ENCODE measurements at places on chromosomes 3 and 15. TPM values are rescaled to one million over a fixed set of nuclear protein-coding genes. Genes with fewer than 3 reads are reported as not detected.

DNA sequence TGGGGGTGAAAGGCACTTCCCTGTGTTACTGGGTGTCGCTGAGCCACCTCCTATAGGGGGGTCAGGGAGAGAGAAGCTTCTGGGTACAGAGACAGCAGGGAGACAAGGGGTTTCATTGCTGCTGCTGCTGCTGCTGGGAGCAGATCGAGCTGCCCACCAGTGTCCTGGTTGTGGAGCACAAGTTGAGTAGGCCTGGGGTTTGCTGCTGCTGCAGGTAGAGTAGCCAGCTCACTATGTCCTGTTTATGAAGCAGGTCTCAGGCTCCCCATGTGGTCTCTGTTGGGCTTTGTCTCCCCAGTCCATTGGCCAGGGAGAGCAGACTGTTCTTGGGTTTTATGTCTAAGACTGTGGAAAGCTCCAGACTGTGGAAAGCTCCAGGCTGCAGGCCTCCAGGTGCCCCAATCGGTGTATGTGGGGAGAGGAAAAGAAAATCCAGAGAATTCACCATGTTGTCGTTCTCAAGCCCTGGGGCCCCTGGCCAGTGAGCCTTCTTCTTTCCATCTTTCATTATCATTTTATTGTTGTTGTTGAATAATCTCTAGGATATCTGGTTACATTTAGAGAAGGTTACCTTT, 157.8 kb downstream of the ADAMTS17 start:
- no peak for DNase-seq

DNA sequence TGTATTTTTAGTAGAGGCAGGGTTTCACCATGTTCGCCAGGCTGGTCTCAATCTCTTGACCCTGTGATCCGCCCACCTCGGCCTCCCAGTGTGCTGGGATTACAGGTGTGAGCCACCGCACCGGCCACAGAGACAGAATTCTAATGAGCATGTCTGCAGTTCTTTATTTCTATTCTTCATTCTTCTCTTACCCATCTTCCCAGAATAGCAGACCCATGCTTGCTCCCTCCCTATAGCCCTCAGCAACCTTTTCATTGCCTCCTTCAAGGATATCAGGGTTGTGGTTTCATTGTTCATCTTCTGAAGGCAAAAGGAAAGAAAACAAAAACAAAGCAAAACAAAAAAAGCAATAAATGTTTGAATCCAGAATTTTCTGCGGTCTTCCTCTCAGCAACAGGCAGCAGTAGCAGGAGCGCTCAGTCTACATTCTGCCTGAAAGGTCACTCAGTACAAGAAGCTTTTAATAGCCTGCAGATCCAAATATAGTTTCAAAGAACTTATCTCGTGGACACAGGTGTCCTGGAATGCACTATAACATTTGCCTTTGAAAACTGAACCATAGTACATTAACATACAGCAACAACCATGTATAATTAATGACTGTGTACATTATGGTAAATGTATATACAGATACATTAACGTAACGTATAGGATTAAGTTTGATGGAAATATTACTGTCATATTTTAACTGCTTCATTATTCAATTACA, at the start of gene SMCO1:
SMCO1 (minus strand) TSS at position 434 of the 709 bp plus-strand sequence; CDS start at position 297, 137 bp downstream.
- no peak for DNase-seq

DNA sequence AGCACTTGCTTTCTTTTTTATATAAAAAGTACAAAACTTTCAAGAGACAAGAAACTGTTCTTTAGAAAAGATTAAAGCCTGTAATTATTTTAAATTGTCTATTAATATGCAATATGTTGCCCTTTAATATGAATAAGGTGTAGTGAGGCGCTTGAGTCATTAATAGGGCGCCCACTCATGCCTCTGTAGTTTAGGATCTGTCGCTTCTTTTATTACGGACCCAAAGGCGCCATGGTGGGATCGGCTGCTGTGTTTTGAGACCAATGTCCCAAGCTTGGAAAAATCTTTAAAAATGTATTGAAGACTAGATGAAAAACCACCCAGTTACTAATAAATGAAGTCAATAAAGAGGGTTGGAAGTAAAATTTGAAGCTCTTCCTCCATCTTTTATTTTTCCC, 259.5 kb upstream of the MEIS2 start:
- DNase-seq, result no peak

DNA sequence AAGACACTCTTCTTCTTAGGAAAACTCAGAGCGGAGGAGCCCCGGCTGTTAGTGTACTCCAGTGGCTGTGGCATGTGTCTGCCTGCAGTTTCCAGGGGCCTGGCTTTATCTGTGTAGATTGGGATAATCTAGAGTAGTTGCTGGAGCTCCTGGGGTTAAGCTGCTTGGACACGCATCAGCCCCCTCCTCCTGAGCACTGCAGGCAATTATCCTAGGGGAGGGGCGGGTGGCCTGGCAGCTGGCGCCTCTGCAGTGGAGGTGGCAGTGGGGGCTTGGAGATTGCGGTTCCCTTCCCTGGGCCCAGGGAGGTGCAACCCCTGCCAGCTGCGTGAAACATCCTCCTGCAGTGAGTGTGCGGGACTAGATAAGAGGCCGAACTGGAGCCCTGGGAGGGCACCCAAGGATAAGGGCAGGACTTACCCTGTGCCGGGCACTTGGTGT, 68.2 kb downstream of the EFCAB12 start:
- no peak for DNase-seq

DNA sequence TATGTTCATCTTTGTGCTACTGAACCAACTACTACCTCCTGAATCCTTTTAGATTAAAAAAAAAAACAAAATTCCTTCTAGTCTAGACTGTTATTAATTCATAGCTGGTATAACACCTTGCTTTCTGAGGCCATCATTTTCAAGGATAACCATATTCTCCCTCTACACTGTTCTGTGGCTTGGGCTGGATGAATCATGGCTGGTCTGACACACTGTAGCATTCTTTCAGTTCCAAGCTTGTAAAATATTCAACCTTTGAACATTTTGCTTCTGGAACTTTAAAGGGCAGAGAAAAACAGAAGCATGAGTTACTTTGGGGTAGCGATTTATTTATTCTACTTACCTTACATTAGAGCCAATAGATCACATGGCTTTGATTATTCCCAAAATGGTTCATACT, 7.6 kb downstream of the HSPBAP1 start:
- DNase-seq, result no peak

DNA sequence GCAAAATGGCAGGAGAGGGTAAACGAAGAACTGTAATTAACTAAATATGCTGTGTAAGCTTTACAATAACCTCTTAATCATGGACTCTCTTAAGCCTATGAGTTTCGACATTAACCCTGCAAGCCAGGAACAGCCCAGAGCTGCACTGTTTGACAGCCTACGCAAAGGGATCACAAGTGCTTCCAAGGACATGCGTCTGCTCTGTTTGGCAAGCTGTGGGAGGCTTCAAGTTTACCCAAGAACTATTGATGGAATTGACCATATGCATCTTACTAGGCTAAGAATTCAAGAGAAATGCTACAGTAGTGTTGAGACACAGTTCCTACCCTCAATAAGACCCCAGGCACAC, 66.0 kb downstream of the PDZRN3 start:
- DNase-seq, result no peak

DNA sequence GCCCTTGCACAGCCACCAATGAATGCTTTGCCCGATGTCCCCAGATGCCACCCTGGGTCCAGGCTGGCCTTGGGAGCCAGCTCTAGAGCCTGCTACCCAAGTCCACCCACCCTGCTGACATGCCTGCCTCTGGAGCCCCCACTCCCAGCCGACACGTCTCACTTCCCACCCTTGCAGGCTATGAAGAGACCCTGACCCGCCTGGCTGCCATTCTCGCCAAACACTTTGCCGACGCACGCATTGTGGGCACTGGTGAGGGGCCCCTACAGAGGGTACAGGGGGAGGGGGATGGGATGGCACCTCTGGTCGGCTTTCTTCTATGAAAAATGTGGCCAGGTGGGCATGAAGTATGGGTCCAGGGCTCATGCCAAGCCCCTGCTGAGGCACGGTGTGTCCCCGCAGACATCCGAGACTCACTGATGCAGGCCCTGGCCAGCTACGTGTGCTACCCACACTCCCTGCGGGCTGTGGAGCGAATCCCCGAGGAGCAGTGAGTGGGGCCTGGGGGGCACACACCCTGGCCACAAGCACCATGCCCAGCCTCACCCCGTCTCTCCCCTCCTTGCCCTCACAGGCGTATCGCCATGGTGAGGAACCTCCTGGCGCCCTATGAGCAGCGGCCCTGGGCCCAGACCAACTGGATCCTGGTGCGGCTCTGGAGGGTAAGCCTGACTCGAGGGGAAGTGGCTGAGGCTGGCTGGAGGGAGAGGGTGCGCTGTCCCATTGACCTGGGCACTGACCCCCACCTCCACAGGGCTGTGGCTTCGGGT, 6.0 kb downstream of the AMIGO3 start:
- DNase-seq, result no peak

GRCh38 chr15:70466895-70467529, 296.3 kb downstream of the UACA start:
- DNase-seq, result peak; percentile 69

- DNase-seq, result no peak
These were observed 329.0 kb upstream of the AZI2 start for GRCh38 chr3:28677581-28677980.

- no peak for DNase-seq
These were observed 339.1 kb downstream of the MECOM start for GRCh38 chr3:169324452-169324785.

DNA sequence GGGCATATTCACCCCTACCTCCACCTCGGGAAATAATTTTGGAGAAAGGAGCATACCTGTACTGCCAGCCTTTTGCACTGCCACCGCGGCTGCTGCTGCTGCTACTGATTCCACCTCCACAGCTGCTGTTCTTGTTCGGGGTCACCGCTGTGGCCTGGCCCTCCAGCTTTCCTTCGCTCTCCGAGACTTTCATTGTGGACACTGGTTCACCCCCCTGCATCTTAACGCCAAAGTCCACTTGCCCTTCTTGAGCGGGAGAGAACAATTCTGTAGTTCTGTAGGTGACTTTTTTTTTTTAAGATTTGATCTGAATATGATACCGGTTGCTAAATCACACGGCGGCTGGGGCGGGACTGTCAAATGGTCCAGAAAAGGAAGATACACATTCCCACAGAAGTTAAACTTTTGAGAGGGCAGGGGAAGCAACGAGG, 701 bp downstream of the OSBPL11 start:
- DNase-seq, result no peak

DNA sequence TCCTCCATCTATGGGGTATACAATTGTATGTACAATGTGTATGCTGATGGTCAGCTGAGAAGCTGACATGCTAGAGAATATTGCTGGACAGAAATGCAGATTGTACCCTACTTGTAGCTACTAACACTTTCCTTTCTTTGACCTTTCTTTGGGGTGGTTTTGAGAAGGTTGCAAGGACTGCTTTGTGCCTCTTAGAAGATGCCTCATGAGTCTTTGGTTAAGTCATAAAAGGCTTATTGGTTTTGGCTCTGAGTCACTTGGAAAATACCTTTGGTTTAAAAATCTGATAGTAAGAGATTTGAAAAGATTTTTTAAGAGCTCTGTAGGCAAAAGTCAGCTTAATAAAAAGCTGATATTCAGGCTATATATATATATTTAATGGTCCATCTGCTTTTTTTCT, 71.5 kb downstream of the ZMAT3 start:
- no peak for DNase-seq

- DNase-seq, result no peak
These were observed 82.2 kb downstream of the SRGAP3 start for GRCh38 chr3:9167222-9167621.

DNA sequence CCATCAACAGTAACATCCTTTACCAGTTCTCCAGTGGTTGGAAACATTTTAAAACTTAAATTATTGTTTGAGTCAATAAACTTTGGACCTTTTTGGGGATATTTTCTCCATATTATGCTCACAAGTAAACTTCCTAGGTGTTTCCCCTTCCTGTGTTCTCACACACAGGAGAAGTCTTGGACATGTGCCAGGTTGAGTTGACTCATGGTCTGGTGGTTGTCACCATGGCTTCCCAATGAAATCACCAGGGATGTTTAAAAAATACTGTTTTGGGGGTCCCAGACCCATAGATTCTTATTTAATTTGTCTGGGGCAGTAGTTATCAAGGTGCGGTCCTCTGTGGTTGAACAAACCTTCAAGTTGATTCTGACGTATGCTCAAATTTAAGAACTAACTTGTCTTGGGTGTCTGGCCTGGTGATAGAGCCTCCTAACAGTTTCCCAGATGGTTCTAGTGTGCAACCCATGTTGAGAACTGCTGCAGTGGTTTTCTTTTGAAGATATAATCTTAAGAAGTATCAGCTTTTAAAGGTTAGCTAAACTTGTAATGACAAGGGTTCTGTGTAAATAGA, 291.8 kb downstream of the EDEM1 start:
- DNase-seq, result peak; percentile 36

DNA sequence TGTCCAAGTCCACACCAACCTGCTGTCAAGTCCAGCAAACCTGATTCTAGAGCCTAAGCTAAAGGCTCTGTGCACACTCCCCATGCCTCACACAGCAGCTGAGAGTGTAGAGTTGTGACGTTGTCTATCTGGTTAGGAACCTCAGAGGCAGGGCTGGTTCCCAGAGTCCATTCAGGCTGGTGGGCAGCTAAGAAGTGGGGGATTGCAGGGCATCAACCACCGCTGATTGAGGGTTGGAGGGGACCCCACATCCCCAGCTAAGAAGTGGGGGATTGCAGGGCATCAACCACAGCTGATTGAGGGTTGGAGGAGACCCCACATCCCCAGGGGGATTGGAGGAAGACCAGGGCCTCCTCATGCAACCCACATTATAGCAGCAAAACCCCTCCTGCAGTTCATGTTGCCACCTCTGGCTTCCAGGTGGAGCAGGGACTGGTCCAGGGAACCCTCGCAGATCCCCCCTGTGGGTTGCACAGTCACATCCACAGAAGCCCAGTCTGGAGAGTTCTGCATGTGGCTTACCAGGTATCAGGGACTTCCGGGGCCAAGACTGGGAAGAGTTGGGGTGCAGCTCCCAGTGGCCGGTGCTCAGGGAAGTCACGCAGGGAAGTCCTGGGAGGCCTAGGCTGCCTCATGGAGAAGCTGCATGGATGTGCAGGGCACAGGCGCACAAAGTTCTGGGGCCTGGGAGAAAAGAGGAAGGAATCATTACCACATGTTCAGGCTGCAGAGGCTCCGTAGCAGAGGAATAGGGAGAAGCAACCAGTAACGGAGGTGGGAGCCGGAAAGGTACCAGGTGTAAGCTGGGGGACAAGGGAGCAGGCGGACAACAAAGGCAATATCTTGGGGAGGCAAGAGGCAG, 71.4 kb upstream of the PCSK6 start:
- no peak for DNase-seq

The PXYLP1 gene
- total RNA-seq, result 14.1 TPM

The MYO1E gene
- 204 TPM for total RNA-seq

The GPR62 gene
- total RNA-seq, result 0.55 TPM

The NR2F2 gene
- 288 TPM for total RNA-seq

The CP gene
- 2.0 TPM for total RNA-seq

The MYL3 gene
- total RNA-seq, result 1.8 TPM

The FOXL2 gene
- total RNA-seq, result 0.14 TPM
